EH (cell line): ENCODE measurements at places on chromosomes 1 and 21.

DNA sequence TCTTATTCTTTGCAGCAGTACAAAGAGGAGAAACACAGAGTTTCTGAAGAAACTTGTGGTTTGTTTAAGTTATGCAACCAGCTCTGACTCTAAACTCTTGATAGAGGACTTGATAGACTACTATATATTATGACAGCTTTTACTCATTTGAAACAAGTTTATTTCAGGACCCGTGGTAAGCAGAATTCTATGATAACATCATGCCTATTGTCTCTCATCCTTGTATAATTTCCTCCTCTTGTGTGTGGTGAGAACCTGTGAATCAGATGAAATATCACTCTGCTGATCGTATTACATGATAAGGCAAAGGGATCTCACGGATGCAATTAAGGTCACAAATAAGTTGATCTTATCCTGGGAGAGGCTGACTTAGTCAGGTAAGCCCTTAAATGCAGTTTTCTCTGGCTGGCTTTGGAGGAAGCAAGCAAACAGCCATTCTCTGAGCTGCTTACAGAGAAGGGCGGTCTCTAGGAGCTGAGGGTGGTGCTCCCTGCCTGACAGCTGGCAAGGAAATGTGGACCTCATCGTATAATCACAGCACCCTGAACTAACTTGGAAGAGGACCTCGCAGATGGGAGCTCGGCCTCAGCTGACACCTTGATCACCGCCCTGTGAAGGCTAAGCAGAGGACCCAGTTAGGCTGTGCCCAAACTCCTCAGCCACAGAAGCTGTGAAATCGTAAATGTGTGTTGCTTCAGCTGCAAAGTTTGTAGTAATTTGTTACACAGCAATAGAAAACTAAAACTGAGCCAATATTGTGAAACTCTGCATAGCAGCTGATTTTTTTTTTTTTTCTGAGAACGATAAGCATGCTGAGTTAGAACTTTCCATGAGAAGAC, 151.1 kb upstream of the DPT start:
- no peak for DNase-seq

GRCh38 chr1:204349602-204350001, 10.1 kb downstream of the PLEKHA6 start:
- no peak for DNase-seq

GRCh38 chr1:237186675-237187074, 144.7 kb downstream of the RYR2 start:
- DNase-seq, result no peak

- DNase-seq, result no peak
These were observed 90.7 kb downstream of the JAK1 start for GRCh38 chr1:64875606-64876005.

DNA sequence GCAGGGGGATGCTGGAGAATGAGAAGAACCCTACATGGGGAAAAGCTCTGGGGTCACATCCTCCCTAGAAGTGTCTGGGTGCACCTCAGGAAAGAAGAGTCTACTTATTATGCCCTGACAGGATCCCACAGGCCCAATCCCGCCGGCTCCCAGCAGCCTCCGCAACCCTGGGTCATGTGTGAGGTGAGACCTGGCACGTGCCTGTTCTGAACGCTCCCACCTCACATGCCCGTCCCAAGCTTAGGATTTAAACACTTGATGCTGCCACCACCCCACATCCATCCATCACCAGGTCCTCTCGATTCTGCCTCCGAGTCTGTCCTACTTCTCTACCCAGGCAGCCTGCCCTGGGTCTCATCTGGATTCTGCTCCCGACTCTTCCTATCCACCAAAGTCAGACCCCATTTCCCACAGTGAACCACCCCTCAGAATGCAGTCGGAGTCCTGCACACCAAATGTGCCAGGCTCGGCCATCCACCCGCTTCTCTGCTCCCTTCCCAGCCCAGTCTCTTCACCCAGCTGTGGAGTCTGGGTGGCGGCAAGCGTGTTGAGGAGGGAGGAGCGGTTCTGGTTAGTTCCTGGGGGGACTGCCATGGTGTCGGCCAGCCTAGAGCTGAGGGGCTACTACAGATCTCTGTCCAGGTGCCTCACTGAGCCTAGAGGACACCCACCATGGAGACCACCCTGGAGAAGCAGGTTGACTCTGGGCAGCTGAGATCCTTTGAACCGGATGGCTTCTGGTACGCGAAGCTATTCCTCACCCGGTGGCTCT, 23.9 kb downstream of the SLC2A1 start:
- no peak for DNase-seq

GRCh38 chr21:46171996-46172862, 12.0 kb downstream of the SPATC1L start:
- no peak for DNase-seq

- peak; percentile 33 for DNase-seq
These were observed 321.0 kb upstream of the SNX7 start for GRCh38 chr1:98340511-98340910.

DNA sequence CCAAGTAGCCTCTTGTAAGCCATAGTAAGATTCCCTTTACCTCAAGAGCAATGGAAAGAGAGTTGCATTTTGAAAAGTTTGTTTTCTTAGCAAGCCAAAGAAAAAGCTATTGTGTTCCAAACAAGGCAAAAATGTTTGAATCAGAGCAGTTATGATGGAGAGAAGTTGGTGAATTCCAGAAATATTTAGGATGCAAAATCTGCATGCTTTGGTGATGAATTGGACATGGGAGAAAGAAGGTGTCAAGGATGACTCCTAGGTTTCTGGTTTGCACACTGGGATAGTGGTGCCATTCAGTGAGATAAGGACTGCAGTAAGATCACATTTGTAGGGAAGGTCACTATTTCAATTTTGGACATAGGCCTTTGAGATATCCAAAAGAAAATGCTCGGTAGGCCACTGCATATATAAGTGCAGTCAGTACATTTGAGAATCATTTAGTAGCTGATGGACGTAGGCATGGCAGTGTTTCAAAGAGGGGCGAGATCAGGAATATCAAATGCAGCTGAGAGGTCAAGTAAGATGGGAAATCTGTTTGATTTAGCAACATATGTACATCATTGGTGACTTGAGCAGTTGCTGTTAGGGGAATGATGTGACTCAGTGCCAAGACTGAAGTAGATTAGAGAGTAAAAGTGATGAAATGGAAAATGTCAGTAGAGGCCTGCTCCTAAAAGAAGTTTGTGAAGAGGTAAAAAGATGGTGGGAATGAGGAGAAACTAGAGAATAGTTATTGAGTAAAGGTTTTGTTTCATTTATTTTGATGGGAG, 33.9 kb upstream of the GPR25 start:
- DNase-seq, result peak; percentile 83

DNA sequence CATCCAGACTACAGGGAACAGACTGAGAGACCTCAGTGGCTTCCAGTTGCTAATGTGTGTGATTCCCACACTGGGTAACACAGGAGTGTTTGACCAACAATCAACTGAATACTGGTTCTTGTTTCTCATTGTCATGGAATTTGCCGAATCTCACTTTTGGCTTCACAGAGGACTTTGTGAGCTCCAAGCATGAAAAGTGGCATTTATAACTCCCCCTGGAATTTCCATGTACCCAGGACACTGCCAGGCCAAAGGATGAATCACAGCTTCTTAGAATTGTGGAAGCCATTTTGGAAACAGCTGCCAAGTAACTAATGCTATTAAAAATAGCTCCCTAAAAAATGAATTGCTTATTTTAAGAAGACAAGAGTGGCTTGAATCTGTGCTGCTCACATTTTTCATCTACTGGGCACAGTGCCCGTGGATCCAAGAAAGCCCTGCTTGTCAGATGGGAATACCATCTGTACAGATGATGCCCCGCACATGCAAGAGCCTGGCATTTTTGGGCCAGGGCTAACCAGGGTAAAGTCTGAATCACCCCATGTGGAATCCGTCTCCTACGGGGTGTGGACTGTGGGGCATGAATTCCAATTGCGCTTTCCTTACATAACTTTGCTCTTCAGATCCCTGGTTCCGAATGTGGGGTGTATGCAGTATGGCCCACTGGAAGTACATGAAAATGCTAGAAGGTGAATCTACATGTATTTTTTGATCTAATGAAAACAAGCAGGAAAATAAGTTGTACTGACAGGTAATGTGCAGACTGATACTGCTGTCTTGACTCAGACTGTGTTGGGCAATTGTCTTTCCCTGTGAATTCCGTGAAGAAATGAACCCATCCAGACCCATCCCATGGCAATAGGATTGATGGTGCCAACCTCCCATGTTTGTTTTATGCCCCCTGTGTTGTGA, 487.3 kb downstream of the SIPA1L2 start:
- peak; percentile 99 for DNase-seq

DNA sequence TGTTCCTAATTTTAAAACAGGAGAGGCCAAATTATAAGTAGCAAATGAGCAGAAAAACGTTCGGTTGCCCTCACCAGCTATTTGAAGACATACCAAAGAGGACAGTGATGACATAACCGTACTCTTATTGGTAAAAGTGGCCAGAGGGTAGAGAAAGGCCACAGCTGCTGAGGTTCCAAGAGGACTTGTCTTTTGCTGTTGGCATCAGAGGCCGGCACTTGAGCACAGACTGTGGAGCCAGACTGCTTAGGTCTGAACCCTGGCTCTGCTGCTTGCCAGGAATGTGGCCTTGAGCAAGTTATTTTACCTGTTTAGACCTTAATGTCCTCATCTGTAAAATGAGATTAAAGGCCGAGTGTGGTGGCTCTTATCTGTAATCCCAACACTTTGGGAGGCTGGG, 14.9 kb downstream of the ETV3L start:
- DNase-seq, result no peak

DNA sequence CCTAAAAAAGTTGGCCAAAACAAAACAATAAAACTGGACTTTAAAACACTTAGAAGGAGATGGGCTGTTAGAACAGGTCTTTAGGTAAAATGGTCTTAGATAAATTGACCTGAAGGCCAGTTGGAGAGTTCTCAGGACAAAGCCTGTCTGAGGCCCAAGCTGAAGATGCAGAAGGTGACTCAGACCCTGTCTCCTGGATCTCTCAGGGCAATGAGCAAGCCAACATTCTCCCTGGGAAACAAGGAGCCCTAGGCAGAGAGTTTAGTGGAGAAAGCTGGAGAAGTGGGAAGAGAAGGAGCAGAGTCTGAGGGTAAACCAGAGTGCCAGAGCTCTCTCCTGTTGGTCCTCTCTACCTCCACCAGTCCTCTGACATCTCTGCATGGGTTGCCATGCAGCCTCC, 70.1 kb downstream of the FCRL5 start:
- DNase-seq, result no peak

- DNase-seq, result no peak
These were observed 40.8 kb downstream of the NID1 start for GRCh38 chr1:236023926-236024565.

DNA sequence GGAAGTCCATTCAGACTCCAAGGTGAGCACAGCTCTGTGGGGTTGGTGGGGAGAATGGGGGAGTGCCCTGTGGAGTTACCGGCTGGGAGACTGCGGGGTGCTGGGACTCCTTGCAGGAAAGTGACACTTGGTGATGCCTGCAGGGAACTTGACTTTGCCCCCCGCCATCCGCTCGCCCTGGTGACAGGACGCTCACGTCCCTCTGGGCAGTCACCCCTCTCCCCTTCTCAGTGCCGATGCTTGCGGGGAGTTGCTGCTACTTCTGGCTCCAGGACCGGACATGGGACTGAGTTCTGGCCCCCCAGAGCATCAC, 209.5 kb upstream of the C1orf174 start:
- no peak for DNase-seq

DNA sequence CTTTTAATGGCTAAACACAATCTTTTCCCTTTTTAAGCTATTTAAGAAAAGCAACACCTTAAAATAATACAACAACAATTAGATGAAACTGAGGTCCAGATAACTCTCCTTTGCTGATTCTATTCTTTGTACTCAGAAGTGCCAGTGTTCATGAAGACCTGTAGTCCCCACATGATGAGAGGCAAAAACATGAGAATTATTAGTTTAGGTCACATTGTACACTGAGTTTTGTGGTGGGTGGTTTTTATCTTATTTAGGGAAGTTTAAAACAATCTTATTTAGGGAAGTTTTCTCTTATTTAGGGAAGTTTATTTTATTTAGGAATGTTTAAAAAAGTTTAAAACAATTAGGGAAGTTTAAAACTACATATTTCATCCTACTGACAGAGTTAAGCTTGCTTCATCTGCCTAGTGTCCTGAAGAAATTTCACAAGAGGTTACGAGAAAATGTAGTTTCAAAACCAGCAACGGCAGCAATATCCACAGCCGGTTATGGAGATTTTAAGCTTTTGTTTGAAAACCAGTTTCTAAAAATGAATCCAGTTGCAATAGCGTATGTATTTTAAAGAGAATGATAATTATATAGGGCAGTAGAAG, 7.8 kb upstream of the OR14I1 start:
- DNase-seq, result no peak
